Left ventricle myocardium inferior (tissue), 1 donor: ENCODE measurements at places on chromosomes 7 and 10. TPM values are rescaled to one million over a fixed set of nuclear protein-coding genes. Genes with fewer than 3 reads are reported as not detected.

GRCh38 chr7:129626896-129627295 lies 15.4 kb downstream of the NRF1 start:
- H3K36me3 ChIP-seq, result no peaks in the 10 kb centered on the region
- H3K27ac ChIP-seq, result no peak overlapping the region
- H3K27me3 ChIP-seq, result no peaks in the 10 kb centered on the region
- DNase-seq, result no peak
- H3K4me3 ChIP-seq, result no peak overlapping the region
- H3K4me1 ChIP-seq, result peaks cover 4% of the 10 kb centered on the region

- peak overlapping the region; percentile 92 for H3K27ac ChIP-seq
- no peak for DNase-seq
- H3K36me3 ChIP-seq, result no peaks in the 10 kb centered on the region
- H3K27me3 ChIP-seq, result no peaks in the 10 kb centered on the region
- H3K4me3 ChIP-seq, result peak overlapping the region; percentile 50
Observed at GRCh38 chr7:5694912-5695726, 86.3 kb downstream of the RNF216 start.

A1CF gene
- total RNA-seq, result not detected

- no peak overlapping the region for H3K4me3 ChIP-seq
- no peaks in the 10 kb centered on the region for H3K27me3 ChIP-seq
- H3K36me3 ChIP-seq, result peaks cover 25% of the 10 kb centered on the region
- DNase-seq, result no peak
Observed at GRCh38 chr7:127578711-127579275, 6.6 kb downstream of the GCC1 start.

DNA sequence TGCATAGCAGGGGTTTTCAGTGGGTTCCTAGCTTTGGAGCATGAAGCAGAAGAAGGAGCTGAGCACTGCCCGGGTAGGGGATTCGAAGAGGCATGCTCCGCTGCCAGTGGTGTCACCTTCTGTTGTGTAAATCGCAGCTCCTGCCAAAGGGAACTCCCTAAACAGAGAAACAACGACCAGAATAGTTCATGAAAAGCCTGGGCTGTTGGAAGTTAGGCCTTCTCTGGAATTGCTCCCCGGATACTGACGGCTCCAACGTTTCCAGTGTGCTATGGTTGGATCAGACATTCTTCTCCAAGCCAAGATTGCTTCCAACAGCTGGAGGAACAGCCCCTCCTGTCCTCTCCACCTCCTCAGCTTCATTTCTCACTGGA lies 546.0 kb upstream of the FZD8 start:
- H3K36me3 ChIP-seq, result no peaks in the 10 kb centered on the region
- H3K27ac ChIP-seq, result peak overlapping the region; percentile 71
- no peak overlapping the region for H3K4me3 ChIP-seq

- no peak for DNase-seq
- H3K4me3 ChIP-seq, result no peak overlapping the region
- H3K27me3 ChIP-seq, result no peaks in the 10 kb centered on the region
- no peak overlapping the region for H3K27ac ChIP-seq
Observed at GRCh38 chr10:88205842-88206446, 342.5 kb downstream of the PTEN start.

CYP26C1 gene
- not detected for total RNA-seq

GRCh38 chr10:112335868-112336265 lies 38.0 kb upstream of the ACSL5 start:
- no peaks in the 10 kb centered on the region for H3K4me1 ChIP-seq
- no peak overlapping the region for H3K27ac ChIP-seq
- no peak overlapping the region for H3K4me3 ChIP-seq
- no peak for DNase-seq
- no peaks in the 10 kb centered on the region for H3K36me3 ChIP-seq
- no peaks in the 10 kb centered on the region for H3K27me3 ChIP-seq

DNA sequence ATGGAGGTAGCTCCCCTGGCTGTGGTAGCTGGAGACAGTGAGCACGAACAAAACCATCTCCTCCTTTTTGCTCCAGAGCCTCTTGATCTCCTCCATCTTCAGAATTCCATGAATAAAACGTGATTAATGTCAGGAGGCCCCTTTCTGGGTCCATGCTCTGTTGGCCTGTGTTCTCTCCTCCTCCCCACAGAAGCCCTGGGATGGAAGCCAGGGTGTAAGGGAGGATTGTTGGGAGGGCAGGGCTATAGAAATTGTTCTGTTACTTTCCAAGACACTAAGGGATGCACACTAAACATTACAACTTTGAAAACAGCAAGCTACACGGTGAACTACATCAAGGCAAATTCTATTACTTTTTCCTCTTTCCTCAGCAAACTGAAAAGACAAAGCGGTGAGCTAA lies 96.3 kb downstream of the RNF216 start:
- H3K4me1 ChIP-seq, result peaks cover 58% of the 10 kb centered on the region
- H3K27me3 ChIP-seq, result no peaks in the 10 kb centered on the region
- H3K27ac ChIP-seq, result no peak overlapping the region
- no peak for DNase-seq

KCND2 gene
- total RNA-seq, result not detected

- DNase-seq, result no peak
- no peaks in the 10 kb centered on the region for H3K27me3 ChIP-seq
- H3K27ac ChIP-seq, result no peak overlapping the region
- no peak overlapping the region for H3K4me3 ChIP-seq
- no peaks in the 10 kb centered on the region for H3K36me3 ChIP-seq
- H3K4me1 ChIP-seq, result no peaks in the 10 kb centered on the region
Observed at GRCh38 chr7:121163699-121164098, 165.1 kb upstream of the WNT16 start.

TMEM236 gene
- total RNA-seq, result 0.66 TPM

GRCh38 chr7:22210355-22210754 lies 146.6 kb downstream of the RAPGEF5 start:
- H3K36me3 ChIP-seq, result no peaks in the 10 kb centered on the region
- H3K4me3 ChIP-seq, result no peak overlapping the region
- no peak for DNase-seq
- H3K4me1 ChIP-seq, result peaks cover 97% of the 10 kb centered on the region
- H3K27me3 ChIP-seq, result no peaks in the 10 kb centered on the region

GRCh38 chr7:126103582-126103981 lies 1149.2 kb downstream of the GRM8 start:
- no peak overlapping the region for H3K27ac ChIP-seq
- H3K4me3 ChIP-seq, result no peak overlapping the region
- no peak for DNase-seq
